Mammary epithelial cell (primary cell): ENCODE measurements at places on chromosomes 13 and 19. TPM values are rescaled to one million over a fixed set of nuclear protein-coding genes. Genes with fewer than 3 reads are reported as not detected.

GRCh38 chr13:92074658-92075057, 676.2 kb downstream of the GPC5 start:
- DNase-seq = no peak

DNA sequence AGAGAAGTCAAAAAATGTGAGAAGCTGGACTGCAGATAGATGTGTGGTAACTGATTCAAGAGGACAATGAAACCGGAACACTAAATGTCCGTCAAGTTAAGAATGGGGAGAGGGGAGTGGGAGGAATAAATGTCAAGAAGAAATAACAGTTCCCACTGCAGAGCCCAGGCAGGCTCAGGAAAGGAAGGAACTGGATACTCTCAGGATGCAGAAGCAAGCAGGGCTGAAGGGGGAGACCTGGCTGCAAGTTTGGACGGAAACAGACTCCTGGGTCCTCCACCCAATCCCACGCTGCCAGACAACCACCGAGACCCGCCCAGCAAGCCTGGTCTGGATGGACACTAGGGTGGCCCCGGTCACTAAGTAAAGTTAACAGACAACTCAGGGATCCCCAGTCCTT, 18.1 kb downstream of the TUBGCP3 start:
- no peak for DNase-seq

DNA sequence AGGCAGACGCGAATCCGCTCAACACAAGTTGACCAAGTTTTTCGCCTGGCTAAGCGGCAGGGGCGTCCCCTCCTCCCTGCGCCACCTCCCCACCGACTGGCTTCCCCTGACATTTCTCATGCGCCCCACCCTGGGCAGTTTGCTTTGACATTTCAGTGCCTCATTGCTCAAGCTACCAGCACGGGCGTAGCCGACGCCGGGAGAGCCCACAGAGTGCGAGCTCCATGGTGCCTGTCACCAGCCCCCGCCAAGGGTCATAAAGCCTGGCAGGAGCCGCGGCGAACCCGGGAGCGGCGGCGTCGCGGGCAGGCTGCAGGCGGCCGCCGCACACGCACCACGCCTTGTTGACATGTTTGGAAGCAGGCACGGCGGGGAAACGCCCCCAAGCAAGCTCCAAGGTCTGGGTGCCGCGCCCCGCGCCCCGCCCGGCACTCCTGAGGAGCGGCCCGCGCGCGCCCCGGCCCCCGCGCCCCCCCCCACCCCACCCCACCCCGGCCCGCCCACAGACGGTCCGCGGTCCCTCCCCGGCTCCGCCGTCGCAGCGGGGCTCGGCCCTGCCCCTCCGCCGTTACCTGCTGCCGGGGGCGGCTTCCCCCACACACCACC, 601 bp downstream of the FBXL3 start:
- peak; percentile 75 for DNase-seq

- DNase-seq = peak; percentile 61
Measured at GRCh38 chr19:51822325-51822724, 27.4 kb downstream of the FPR3 start.

DNA sequence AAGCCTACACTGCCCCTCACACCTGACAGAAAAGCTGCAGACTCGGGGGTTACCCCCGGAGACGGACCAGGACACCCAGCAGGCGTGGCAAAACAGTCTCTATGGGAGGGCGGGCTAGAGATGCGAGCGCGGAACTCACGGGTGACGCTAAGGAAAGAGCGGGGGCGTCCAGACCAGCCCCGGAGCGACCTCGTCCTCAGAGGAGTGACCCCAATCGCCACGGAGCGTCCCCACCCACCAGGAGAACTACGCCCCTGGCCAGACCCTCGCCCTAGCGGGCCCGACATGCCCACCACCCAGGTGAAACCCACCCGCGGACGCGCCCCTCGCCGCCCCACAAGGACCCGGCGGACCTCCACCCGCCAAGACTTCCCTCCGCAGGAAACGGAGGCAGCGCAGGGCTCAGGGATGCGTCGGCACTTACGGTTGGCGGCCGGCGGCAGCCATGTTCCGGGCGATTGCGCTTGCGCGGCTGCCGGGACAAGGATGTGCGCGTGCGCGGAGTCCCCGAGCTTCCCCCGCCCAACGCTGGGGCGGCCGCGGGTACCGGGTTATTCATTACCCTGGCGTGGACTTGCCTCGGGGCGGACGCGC, at the start of gene ZNF329:
ZNF329 (minus strand) TSS at position 462 of the 594 bp plus-strand sequence. CDS start 21,286 bp downstream, outside the sequence.
- peak; percentile 78 for DNase-seq

GRCh38 chr19:2424686-2425621, 2.4 kb downstream of the TIMM13 start:
- no peak for DNase-seq

DNA sequence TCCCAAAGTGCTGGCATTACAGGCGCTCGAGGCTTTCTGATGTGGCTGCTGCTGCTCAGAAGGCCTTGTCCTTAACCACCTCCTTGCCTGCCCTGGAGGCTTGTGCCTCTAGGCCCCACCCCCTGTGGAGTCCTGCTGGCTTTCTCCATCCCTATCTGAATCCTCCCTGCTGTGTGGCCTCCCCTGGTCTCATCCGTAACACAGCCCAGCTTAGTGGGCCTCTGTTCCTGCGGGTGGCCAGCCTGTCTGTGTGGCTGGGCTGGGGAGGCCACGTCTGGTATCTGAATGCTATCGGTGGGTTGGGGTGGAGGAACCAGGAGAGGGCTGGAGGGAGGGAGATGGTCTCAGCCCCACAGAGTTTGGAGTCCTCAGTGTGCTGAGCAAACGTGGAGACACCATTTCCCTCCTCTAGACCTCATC, 4.7 kb downstream of the RPL28 start:
- no peak for DNase-seq

GRCh38 chr13:46961719-46962118, 64.9 kb upstream of the HTR2A start:
- peak; percentile 81 for DNase-seq

DNA sequence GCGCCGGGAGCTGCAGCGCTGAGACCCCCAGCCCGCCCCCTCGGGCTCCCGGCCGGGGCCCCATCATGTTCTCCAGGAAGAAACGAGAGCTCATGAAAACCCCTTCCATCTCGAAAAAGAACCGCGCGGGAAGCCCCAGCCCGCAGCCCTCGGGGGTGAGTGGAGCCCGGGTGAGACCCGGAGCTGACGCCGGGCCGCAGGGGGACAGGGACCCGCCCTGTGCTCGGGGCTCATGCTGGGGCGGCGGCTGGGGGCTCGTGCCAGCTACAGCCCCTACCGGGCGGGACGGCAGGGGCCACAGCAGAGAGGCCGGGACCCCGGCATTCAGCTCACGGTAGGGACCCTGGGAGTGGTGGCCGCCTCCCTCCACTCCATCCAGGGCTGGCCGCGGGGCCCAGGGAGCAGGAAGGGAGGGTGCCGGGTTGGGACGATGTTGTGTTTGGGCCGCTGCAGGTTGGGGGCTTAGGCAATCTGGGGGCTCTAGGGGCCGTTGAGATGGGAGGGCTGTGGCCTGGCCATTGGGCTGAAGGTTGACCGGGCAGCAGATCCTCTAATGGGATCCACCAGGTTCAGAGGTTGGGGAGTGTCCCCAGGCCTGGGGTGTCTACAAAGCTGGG, 482 bp downstream of the ARHGAP45 start:
- no peak for DNase-seq

DNA sequence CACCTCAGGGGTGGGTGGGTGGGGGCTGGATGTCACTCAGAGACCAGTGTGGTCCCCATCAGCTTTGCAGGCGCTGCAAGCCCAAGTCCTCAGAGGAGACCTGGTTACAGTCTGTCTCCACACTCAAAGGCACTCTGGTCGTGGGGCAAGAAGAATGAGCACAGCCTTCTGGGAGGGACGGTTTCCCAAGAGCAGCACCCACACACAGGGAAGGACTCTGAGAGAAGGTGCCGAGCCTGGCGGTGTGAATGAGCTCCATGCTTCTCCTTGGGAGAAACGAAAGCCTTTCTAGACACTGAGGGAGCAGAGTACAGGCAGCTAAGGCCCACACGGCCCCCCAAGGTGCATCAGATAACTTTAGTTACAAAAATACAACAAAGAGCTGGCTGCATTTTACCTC, 473.6 kb downstream of the FOXO1 start:
- no peak for DNase-seq

GRCh38 chr19:39144290-39145071, 18.9 kb downstream of the PAK4 start:
- DNase-seq = no peak

DNA sequence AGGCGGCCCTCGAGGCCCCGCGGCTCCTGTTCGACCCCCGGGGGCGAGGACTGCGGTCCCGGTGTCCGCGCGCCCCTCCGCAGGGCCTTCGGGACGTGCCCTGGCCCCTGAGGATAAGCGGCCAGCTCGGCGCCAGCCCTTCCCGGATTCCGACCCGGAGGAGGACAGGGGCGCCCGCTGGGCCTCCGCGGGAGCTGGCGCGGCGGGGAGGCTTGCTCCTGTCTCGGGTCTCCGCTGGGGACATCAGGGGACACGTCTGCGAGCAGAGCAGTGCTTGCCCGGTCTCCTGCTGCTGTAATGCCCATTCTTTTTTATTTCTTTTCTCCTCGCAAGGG, 829 bp downstream of the B3GLCT start:
- no peak for DNase-seq

DNA sequence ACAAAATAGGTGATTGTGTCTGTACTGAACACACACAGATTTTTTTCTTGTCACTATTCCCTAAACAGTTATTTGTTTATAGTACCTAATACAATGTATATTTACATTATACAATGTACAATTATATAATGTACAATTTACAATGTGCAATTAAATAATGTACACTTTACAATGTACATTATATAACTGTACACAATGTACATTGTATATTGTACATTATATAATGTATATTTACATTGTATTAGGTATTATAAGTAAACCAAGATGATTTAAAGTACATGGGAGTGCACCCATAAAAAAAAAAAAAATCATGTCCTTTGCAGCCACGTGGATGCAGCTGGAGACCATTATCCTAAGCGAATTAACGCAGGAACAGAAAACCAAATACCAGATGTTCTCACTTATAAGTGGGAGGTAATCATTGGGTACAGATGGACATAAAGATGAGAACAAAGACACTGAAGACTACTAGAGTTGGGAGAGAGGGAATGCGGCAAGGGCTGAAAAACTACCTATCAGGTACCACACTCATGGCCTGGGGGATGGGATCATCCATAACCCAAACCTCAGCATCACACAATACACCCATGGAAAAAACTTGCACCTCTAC, 68.1 kb downstream of the ABCC4 start:
- DNase-seq = no peak

GRCh38 chr19:8609279-8610040, 1.1 kb downstream of the ADAMTS10 start:
- no peak for DNase-seq

DNA sequence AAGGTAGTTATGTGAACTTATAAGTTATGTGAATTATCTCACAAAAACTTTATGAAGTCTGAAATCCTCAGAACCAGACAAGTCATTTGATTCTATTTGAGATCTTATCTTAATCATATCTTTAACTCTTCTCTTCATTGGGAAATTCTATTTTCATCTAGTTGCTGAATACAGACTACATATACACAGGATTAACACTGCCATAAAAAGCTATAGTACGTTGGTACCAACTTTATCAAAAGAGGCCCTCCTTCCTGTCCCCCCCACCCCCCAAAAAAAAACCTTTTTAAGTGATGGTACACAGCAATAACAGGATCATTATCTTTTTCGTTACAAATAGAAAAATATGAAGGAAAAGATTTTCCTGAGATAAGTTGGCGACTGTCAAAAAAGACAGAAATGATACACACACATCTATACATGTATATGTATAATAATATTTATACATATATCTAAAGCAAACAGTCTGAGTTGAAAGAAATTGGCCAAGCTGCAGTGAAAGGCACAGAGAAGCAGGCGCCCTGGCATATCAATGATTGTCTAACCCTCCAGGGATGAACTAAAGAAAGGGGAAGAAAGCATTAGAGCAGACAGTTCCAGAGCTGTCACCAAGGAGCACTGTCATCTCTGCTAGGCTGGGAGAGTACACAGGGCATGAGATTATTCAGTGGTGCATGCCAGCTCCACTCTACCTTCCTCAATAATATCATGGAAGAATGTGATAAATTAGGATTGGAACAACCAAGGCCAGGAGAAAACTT, 116.7 kb downstream of the KLF12 start:
- no peak for DNase-seq

The KCNC3 gene
- 0.67 TPM for total RNA-seq

The PRR22 gene
- total RNA-seq = 0.50 TPM

The GPC6 gene
- total RNA-seq = 3.0 and 5.5 TPM in 2 replicates

The CEACAM21 gene
- total RNA-seq = not detected

The TMEM145 gene
- 0.21 TPM in 1 of 2 replicates, not detected in the other for total RNA-seq

The LRRC8E gene
- total RNA-seq = 7.3 and 8.5 TPM in 2 replicates

The PSG7 gene
- total RNA-seq = not detected in 2 replicates

The CAPN12 gene
- total RNA-seq = 0.49 and 0.59 TPM in 2 replicates

The ZNF418 gene
- 3.0 and 3.5 TPM in 2 replicates for total RNA-seq

The ZNF865 gene
- total RNA-seq = 6.8 and 8.8 TPM in 2 replicates

The POSTN gene
- 306 TPM for total RNA-seq
